MCF 10A (cell line): ENCODE measurements at places on chromosomes 1 and 21. TPM values are rescaled to one million over a fixed set of nuclear protein-coding genes. Genes with fewer than 3 reads are reported as not detected.
A peak's percentile ranks its signal among the peaks of the same experiment; 100 is the strongest.

Gene SYPL2
- not detected in 2 replicates for total RNA-seq

Gene IGSF21
- total RNA-seq, result not detected in 2 replicates

Gene TTC24
- total RNA-seq, result not detected in 2 replicates

Gene RAVER2
- 5.3 and 5.9 TPM in 2 replicates for total RNA-seq

Gene ETNK2
- 6.7 and 9.5 TPM in 2 replicates for total RNA-seq

GRCh38 chr21:36186081-36186480 is 29.5 kb downstream of the DOP1B start:
- DNase-seq, result no peak

GRCh38 chr1:181453541-181454201 is 29.6 kb upstream of the CACNA1E start:
- no peak for DNase-seq

- DNase-seq, result no peak
These were observed 6.6 kb downstream of the PEAR1 start for GRCh38 chr1:156899956-156900718.

DNA sequence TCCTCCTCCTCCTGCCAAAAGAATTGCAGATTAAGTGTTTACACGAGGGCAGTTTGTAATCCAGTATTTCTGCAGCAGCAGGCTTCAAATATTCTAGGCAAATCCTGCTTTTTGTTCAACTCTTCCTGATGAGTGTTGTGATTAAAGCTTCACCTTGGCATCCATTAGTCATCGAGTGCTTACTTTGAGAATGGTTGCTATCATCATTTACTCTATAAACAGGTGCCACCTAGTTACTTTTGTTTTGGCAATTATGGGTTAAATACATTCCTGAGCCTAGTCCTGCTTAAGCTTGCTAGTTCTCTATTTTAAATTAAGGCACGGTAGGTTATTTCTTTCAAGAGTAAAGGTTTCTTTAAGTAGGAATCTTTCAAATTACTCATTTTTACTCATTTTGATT is 20.3 kb downstream of the PDC start:
- peak; percentile 18 for DNase-seq

DNA sequence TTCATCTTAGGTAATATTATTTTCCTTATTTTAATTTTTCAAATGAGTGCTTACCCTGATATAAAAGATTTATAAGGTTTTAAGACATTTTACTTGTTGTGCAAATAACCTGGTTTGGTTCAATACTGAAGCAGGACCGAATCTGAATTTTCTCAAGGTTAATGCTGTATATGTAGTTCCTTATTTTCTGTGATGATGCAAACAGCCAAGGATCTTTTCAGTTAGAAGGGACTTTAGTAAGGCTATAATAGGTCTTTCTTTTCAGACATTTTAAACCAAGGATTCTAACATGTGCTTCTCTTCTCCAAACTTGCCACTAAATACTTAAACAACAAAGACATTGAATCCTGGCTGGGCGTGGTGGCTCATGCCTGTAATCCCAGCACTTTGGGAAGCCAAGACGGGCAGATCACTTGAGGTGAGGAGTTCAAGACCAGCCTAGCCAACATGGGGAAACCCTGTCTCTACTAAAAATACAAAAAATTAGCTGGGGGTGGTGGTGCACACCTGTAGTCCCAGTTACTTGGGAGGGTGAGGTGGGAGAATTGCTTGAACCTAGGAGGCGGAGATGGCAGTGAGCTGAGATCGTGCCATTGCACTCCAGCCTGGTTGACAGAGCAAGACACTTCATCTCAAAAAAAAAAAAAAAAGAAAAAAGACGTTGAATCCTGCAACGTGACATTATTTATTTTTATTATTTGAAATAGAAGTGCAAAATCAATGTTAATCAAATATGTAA is 3.2 kb upstream of the ARPC5 start:
- DNase-seq, result no peak

GRCh38 chr1:186291271-186291670 is 83.8 kb downstream of the TPR start:
- DNase-seq, result no peak

- no peak for DNase-seq
These were observed 18.3 kb downstream of the KAZN start for GRCh38 chr1:14616632-14617396.

DNA sequence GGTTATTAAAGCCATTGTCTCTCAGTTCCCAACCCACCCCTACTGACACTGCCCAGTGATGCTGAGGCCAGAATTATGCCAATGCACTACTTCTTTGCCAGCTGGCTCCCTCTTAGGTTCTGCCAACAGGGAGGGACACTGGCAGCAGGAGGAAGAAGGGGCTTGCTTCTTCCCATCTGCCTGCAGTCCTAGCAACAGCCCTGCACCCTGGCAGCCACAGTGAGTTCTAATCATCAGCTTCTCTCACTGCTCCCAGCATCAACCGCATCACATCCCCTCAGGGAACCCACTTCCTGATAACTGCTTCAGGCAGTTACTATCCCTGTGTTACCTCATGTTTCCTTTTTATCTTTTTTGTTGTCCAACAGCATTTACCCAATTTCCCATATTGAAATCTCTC is 86.2 kb downstream of the UBR4 start:
- DNase-seq, result no peak

DNA sequence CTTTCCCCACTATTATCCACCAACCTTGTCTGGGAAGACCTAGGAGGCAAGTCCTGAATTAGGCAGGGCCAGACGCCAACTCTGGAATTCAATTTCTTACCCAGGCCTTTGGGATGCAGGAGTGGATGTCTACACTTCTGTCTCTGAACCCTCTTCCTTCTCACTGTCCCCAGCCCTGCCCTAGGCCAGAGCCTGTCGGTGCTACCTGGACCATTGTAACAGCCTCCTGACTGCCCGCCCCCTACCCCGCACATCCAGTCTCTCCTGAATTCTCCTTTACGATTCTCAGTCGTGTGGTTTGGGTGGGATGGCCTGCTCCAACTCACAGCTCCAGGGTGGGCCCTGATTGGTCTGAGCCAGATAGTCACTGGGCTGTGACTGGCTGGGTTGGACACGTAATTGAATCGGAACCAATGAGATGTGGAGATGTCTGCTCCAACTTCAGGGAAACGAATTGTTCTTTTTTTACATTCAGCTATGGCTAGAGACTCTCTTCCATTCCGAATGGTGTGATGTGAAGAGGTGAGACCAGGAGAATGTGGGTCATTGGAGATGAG is 304.6 kb downstream of the PTPRU start:
- DNase-seq, result no peak

GRCh38 chr1:89739013-89739843 is 81.6 kb upstream of the LRRC8D start:
- DNase-seq, result peak; percentile 60

DNA sequence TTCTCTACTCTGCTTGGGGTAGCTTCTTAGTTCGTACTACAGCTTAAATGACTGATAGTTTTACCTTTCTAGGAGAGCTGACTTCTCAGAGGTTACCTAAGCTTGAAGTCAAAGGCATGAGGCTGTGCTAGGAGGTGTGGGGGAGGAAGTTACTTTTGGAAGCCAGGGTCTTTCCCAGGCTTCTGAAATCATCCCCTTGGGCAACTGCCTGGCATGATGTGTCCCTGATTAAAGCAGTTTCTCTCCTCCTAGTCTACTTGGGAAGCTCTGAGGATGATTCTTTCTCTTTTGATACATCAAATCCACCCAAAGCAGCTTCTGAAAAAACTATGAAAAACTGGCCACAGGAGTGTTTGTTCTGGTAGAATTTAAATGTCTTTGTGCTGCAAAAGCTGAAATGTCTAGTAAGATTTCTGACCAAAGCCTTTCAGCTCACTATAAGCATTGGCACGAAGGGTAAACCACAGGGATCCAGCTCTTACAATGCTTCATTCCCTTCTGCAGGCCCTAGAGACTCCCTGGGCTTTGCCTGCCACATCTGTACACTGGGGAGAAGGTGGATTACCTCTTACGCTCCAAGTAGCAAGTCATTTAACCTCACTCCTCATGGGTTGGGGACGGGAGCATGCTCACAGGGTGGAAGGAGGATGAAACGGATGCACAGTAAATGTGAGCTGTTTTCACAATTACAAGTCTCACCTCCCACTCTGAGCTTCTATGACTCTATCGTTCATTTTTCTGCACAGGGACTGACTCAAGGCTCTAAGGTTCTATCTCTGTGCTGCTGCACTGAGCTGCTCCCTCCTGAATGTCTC is 59.6 kb downstream of the RUNX1 start:
- no peak for DNase-seq
